ENCODE measurements at places on chromosomes 2 and 18. TPM values are rescaled to one million over a fixed set of nuclear protein-coding genes. Genes with fewer than 3 reads are reported as not detected.

RIT2 gene
- 0.46 TPM for polyA plus RNA-seq

PCARE gene
- not detected for polyA plus RNA-seq

GKN2 gene
- not detected for polyA plus RNA-seq

ABCG5 gene
- polyA plus RNA-seq = not detected

POLE4 gene
- polyA plus RNA-seq = 16.7 TPM

ANKRD30B gene
- not detected for polyA plus RNA-seq

GCG gene
- not detected for polyA plus RNA-seq

TRIM43 gene
- not detected for polyA plus RNA-seq

RTP5 gene
- not detected for polyA plus RNA-seq

CDC42EP3 gene
- polyA plus RNA-seq = 18.4 TPM

APOB gene
- 0.08 TPM for polyA plus RNA-seq

NOTO gene
- polyA plus RNA-seq = 0.46 TPM

BBS5 gene
- polyA plus RNA-seq = 0.50 TPM

RASGRP3 gene
- polyA plus RNA-seq = 0.06 TPM

PDE1A gene
- not detected for polyA plus RNA-seq

SPDYA gene
- polyA plus RNA-seq = 0.09 TPM

LOXHD1 gene
- 0.03 TPM for polyA plus RNA-seq

LIMS3 gene
- not detected for polyA plus RNA-seq

Data from H1 (cell line).